Skeletal muscle cell (primary cell): ENCODE measurements at places on chromosomes 6 and 20.

DNA sequence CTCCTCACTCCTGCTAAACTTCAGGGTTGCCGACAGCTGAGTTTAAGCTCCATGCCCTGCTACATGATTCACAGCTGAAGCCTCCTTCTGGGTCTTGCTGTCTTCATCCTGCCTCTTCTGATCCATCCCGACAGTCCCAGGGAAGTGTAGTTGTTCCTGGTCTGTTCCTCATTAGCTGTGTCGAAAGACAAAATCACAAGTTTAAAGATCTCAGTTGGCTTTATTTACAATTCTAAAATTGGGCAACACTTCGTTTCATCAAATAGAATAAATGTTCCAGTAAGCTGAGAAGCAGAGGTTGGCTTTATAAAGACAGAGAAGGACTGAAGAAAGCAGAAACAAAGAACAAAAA lies 4.1 kb upstream of the SLC2A10 start:
- no peak for DNase-seq

- no peak for DNase-seq
These were observed 228.0 kb downstream of the PLCB1 start for GRCh38 chr20:8360035-8360434.

- no peak for DNase-seq
These were observed 17.4 kb upstream of the TRAM2 start for GRCh38 chr6:52594221-52594620.

DNA sequence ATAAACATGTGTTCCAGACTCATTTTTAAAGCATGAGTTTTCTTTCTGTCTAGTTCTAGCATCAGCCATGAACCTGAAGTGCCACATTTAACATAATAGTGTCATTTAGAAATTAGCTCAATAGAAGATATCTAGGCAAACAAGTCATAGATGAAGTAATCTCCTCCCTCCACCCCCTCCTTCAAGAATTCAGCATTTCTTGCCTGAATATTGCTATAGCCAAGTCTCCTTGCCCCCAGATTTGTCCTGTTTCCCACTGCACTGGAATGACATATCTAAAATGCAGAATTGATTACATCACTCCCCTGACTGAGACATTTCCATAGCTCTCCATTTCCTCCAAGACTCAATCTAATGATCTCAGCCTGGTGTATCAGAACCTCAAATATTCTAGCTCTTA lies 134.9 kb upstream of the BACH2 start:
- DNase-seq: no peak

DNA sequence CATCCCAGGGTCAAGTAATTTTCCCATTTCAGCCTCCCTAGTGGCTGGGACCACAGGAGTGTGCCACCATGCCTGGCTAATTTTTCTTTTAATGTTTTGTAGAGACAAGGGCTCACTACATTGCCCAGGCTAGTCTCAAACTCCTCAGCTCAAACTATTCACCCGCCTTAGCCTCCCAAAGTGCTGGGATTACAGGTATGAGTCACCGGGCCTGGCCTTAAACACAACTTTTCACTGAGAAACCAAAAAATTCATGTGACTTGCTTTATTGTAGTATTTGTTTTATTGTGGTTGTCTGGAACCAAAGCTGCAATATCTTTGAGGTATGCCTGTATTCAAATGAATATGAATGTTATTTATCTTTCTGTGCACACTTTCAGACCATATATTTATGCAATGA lies 72.2 kb downstream of the RWDD2A start:
- no peak for DNase-seq

DNA sequence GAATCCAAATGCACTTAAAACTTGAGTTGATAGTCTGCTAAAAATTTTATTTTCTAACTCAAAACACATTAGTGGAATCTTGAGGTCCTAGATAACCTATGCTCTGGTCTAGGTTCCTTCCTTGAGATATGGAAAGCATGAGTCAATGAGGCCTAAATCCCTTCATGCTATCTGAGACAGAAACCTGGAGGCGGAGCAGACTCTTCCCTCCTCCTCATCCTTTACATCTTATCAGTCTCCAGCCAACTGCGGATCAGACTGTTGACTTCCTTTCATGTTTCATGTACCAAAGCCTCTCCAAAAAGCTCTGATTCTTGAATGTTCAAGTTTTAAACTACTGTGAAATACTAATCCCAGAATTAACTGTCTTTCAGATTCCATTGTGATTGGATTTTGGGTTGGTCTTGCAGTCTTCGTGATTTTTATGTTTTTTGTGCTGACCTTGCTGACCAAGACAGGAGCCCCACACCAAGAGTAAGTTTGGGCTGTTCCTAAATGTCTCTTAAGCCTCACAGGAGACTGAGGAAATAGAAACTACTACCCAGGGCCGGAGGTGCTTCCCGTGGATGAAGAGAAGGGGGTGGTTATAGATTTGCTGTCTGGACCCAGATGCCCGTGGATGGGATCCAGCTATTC lies 29.1 kb downstream of the MRAP2 start:
- no peak for DNase-seq

DNA sequence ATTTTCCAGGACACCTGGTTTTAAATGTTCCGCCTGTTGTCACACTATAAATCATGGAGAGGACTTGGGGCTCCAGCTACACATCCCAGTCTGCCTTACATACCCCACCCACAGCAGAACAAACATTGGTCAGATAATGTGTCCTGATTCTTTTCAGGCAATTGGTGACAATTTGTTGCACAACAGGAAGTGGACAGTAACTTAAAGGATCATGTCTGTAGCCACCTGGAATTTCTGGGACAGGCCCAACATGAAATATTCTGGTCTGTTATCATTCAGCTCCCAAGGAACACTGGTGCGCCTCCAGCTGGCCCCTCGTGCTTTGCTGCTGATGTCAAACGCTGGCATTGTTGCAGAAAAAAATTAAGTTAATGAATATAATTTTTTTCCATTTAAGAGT lies 117.2 kb downstream of the SOBP start:
- no peak for DNase-seq

DNA sequence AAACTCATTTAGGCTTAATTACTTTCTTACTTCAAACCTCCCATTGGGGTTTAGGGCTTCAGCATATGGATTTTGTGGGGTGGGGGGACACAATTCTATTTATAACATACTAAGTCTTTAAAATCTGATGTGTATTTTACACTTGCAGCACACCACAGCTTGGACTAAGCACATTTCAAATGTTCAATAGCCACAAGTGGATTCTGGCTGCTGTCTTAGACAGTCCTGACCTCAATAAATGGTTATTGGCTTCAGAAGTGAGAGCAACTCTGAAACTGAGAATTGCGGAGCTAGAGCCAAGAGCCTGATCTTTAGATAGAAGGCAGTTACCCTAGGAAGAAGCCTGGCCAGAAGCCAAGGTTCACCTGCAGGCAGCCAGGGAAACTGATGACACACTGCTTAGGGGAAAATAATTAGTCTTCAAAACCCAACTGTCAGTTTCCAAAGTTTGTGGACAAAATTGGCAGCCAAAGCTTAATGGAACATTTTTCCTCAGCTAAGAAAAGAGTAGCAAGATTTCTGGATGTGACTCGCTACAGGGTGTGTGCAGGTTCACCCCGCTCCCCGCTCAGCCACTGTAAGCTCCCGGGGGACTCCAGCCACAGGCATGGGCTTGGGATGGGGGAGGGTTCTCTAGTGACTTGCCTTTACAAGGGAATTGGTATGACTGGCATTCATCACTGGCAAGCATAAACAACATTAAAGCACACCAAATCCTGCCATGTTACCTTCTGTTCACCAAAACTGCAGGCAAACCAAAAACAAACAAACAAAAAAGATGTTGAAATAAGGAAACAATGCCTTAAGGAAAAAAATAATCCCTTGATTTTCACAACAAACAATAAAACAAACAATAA lies 219.8 kb downstream of the TFAP2A start:
- no peak for DNase-seq

- DNase-seq: no peak
These were observed 31.9 kb downstream of the HMGN3 start for GRCh38 chr6:79202556-79202955.

- no peak for DNase-seq
These were observed 337.7 kb upstream of the PRND start for GRCh38 chr20:4383961-4384360.
